ENCODE measurements at places on chromosomes 3 and 15. TPM values are rescaled to one million over a fixed set of nuclear protein-coding genes. Genes with fewer than 3 reads are reported as not detected.

Gene KLHL6
- 2.1 TPM for total RNA-seq

Gene PIERCE2
- total RNA-seq, result 5.8 TPM

Gene ACKR2
- 6.5 TPM for total RNA-seq

Gene ACVR2B
- total RNA-seq, result 6.4 TPM

Gene CPN2
- 0.15 TPM for total RNA-seq

Gene MOBP
- total RNA-seq, result 0.56 TPM

Gene PATL2
- total RNA-seq, result 1.2 TPM

Gene ISLR
- 8.5 TPM for total RNA-seq

Gene DPH6
- 15.3 TPM for total RNA-seq

Gene HOMER2
- total RNA-seq, result 3.1 TPM

Gene LRTM1
- not detected for total RNA-seq

- H3K4me3 ChIP-seq, result no peak overlapping the region
- H3K27me3 ChIP-seq, result no peaks in the 10 kb centered on the region
- H3K27ac ChIP-seq, result no peak overlapping the region
- H3K36me3 ChIP-seq, result no peaks in the 10 kb centered on the region
- no peak for DNase-seq
These were observed 33.6 kb downstream of the MECOM start for GRCh38 chr3:169629895-169630294.

GRCh38 chr15:39108021-39108420 is 472.9 kb upstream of the THBS1 start:
- no peaks in the 10 kb centered on the region for H3K4me1 ChIP-seq
- no peaks in the 10 kb centered on the region for H3K36me3 ChIP-seq
- DNase-seq, result no peak
- H3K4me3 ChIP-seq, result no peak overlapping the region
- no peaks in the 10 kb centered on the region for H3K27me3 ChIP-seq

- H3K27ac ChIP-seq, result no peak overlapping the region
- no peak overlapping the region for H3K4me3 ChIP-seq
- H3K36me3 ChIP-seq, result no peaks in the 10 kb centered on the region
- peak; percentile 32 for DNase-seq
- no peaks in the 10 kb centered on the region for H3K4me1 ChIP-seq
These were observed 7.2 kb upstream of the SEC22A start for GRCh38 chr3:123194552-123194951.

GRCh38 chr15:95887666-95888390 is 442.7 kb upstream of the NR2F2 start:
- no peaks in the 10 kb centered on the region for H3K27me3 ChIP-seq
- no peak for DNase-seq
- H3K4me3 ChIP-seq, result no peak overlapping the region
- no peak overlapping the region for H3K27ac ChIP-seq
- no peaks in the 10 kb centered on the region for H3K36me3 ChIP-seq
- H3K4me1 ChIP-seq, result no peaks in the 10 kb centered on the region

GRCh38 chr3:78745847-78746246 is 1022.0 kb downstream of the ROBO1 start:
- no peak overlapping the region for H3K4me3 ChIP-seq
- H3K27ac ChIP-seq, result no peak overlapping the region
- no peaks in the 10 kb centered on the region for H3K27me3 ChIP-seq
- no peaks in the 10 kb centered on the region for H3K36me3 ChIP-seq

GRCh38 chr3:140023616-140024530 is 88.9 kb downstream of the CLSTN2 start:
- no peaks in the 10 kb centered on the region for H3K27me3 ChIP-seq
- no peak overlapping the region for H3K4me3 ChIP-seq

GRCh38 chr3:169948559-169949448 is 17.8 kb upstream of the SEC62 start:
- H3K27ac ChIP-seq, result no peak overlapping the region
- no peak for DNase-seq
- no peaks in the 10 kb centered on the region for H3K4me1 ChIP-seq
- H3K36me3 ChIP-seq, result no peaks in the 10 kb centered on the region

DNA sequence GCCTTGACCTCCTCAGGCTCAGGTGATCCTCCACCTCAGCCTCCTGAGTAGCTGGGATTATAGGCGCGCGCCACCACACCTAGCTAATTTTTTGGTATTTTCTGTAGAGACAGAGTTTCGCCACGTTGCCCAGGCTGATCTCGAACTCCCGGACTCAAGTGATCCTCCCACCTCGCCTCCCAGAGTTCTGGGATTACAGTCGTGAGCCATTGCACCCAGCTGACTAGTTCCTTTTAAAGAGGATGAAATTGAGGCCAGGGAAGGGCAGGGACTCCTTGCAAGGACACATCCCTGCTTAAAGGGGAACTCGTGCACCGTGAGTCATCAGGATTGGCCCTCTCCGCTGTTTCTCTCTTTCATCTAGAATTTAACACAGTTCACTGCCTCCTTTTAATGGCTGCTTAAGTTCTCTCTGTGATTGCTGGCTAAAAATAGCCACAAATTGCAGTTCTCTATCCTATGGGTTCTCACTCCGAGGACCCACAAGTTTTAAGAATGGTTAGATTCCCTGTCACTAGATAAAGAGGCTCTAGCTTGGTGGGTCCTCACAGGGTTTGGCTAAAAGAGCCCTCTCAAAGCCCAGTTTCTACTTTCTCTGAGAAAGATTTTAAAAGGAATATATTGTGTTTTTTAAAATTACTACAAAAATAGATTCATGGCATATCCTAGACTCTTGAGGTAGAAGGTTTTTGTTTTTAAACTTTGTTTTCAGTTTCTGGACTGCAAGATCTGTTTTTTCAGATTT is 1.4 kb downstream of the CRTAP start:
- H3K4me3 ChIP-seq, result peak overlapping the region; percentile 67
- peak overlapping the region; percentile 94 for H3K27ac ChIP-seq
- DNase-seq, result peak; percentile 69
- H3K36me3 ChIP-seq, result no peaks in the 10 kb centered on the region

GRCh38 chr3:22159004-22159695 is 408.1 kb upstream of the ZNF385D start:
- H3K4me3 ChIP-seq, result no peak overlapping the region
- no peaks in the 10 kb centered on the region for H3K36me3 ChIP-seq
- no peaks in the 10 kb centered on the region for H3K27me3 ChIP-seq
- H3K27ac ChIP-seq, result no peak overlapping the region

GRCh38 chr3:38039899-38040261 is 872 bp downstream of the DLEC1 start:
- DNase-seq, result peak; percentile 73
- H3K36me3 ChIP-seq, result no peaks in the 10 kb centered on the region
- peak overlapping the region; percentile 57 for H3K27ac ChIP-seq
- H3K4me1 ChIP-seq, result peaks cover 8% of the 10 kb centered on the region
- no peaks in the 10 kb centered on the region for H3K27me3 ChIP-seq
- H3K4me3 ChIP-seq, result peak overlapping the region; percentile 36

- no peaks in the 10 kb centered on the region for H3K4me1 ChIP-seq
- H3K27me3 ChIP-seq, result no peaks in the 10 kb centered on the region
- DNase-seq, result no peak
- H3K27ac ChIP-seq, result no peak overlapping the region
- H3K36me3 ChIP-seq, result no peaks in the 10 kb centered on the region
- no peak overlapping the region for H3K4me3 ChIP-seq
These were observed 75.6 kb downstream of the RAD18 start for GRCh38 chr3:8887435-8888300.

DNA sequence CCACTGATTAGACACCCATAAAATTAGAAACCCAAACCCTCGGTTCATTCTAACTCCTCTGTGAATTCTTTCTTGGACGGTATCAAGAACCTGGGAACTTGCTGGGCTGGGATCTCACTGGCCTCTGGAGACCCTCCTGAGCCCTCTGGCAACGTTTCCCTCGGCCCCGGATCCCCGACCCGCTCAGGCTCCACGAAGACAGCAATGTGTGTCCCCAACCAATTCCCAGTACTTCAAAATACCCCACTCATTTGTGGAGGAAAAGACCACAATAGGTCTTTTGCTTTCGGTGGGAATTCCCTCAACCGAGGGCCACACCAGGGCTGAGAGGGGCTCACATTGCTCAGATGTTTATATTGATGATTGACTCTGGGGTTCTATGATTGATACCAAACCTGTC is 117.9 kb upstream of the PRR20G start:
- no peaks in the 10 kb centered on the region for H3K27me3 ChIP-seq
- no peaks in the 10 kb centered on the region for H3K4me1 ChIP-seq
- no peak overlapping the region for H3K4me3 ChIP-seq
- DNase-seq, result no peak
- H3K36me3 ChIP-seq, result no peaks in the 10 kb centered on the region

DNA sequence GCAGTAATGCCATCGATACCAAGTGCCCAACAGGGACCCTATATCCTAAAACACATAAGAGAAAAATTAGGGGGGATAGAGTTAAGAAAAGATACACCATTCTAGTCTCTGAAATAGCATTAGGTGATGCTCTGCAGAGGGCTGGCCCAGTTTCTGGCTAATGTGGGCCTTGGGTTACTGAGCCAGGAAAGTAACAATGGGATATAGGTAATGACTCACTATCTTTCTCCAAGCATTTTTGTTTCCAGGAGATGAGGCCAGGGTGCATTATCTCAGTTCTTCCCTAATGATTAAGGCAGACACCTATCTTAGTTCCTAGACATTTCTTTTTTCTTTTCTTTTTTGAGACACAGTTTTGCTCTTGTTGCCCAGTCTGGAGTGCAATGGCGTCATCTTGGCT is 50.0 kb downstream of the PRKAR2A start:
- DNase-seq, result no peak
- no peak overlapping the region for H3K27ac ChIP-seq
- H3K4me1 ChIP-seq, result no peaks in the 10 kb centered on the region
- H3K36me3 ChIP-seq, result no peaks in the 10 kb centered on the region

DNA sequence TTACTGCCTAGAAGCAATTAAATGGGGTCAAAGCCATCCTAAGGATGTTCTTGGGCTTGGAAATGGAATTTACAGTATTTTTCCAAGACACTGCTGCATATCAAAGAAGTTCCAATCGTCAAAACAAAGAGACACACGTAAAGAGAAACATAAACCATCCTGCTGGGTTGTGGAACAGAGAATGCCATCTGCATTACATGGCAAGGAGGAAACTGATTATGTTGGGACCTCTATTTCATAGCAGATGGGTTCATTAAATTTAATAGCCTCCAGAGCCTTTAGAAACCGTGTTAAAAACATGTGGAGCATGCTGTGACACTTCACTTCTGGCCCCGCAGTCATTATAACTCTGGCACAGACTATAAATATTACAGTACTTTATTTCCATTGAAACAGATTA is 154.6 kb downstream of the LRTM1 start:
- H3K36me3 ChIP-seq, result no peaks in the 10 kb centered on the region
- H3K4me3 ChIP-seq, result no peak overlapping the region
- DNase-seq, result no peak

- no peaks in the 10 kb centered on the region for H3K4me1 ChIP-seq
- no peaks in the 10 kb centered on the region for H3K27me3 ChIP-seq
- H3K27ac ChIP-seq, result no peak overlapping the region
- DNase-seq, result peak; percentile 4
These were observed 1.4 kb downstream of the PGPEP1L start for GRCh38 chr15:99006146-99006545.

DNA sequence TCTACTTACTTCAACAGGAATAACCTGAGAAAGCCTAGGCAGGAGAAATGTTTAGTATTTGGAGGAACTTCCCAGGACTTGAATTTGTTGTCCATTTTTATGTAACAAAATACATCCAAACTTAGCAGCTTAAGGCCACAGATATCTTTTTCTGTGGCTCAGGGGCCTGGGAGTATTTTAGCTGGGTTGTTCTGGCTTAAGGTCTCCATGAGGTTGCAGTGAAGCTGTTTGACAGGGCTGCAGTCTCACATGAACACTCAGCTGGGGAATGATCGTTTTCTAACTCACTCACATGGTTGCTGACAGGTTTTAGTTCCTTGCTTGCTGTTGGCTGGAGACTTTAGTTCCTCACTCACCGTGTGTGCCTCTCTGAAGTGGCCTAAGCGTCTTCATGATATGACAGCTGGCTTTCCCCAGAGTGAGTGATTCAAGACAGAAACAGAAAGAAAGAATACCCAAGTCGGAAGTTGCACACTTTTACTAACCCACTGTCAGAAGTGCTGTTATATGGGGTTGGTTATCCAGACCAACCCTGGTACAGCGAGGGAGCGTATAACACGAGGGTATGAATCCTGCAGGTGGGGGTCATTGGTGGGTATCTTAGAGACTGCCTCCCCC is 229.7 kb upstream of the TBL1XR1 start:
- H3K36me3 ChIP-seq, result no peaks in the 10 kb centered on the region
- no peak overlapping the region for H3K4me3 ChIP-seq
- no peak overlapping the region for H3K27ac ChIP-seq
- H3K4me1 ChIP-seq, result no peaks in the 10 kb centered on the region
- no peak for DNase-seq

GRCh38 chr3:12828751-12829150 is 12.6 kb downstream of the RPL32 start:
- no peak overlapping the region for H3K27ac ChIP-seq
- DNase-seq, result no peak
- H3K4me3 ChIP-seq, result no peak overlapping the region
- H3K4me1 ChIP-seq, result no peaks in the 10 kb centered on the region
- no peaks in the 10 kb centered on the region for H3K27me3 ChIP-seq
- peaks cover 6% of the 10 kb centered on the region for H3K36me3 ChIP-seq

GRCh38 chr3:58776231-58776630 is 109.7 kb upstream of the FAM3D start:
- DNase-seq, result no peak
- H3K36me3 ChIP-seq, result no peaks in the 10 kb centered on the region
- no peaks in the 10 kb centered on the region for H3K4me1 ChIP-seq
- no peak overlapping the region for H3K27ac ChIP-seq
- no peaks in the 10 kb centered on the region for H3K27me3 ChIP-seq
- H3K4me3 ChIP-seq, result no peak overlapping the region

DNA sequence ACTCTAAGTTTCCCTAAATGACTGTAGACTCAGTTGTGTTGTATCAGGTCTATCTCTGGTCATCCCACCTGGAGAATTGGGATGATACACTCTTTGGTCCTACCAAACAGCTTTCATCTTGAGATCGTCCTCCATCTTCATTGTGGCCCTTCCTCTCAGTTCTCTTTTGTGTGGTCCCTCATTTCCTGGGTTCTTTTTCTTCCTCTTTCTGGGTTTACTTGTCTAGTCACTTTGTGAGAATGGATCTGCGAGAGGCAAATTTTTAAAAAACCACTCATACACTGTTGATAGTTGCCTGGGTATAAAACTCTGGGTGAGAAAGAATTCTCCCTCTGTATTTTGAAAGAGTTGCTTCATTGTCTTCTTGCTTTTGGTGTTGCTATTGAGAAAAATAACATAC is 6.0 kb upstream of the AMOTL2 start:
- H3K4me3 ChIP-seq, result no peak overlapping the region
- no peaks in the 10 kb centered on the region for H3K36me3 ChIP-seq
- no peaks in the 10 kb centered on the region for H3K27me3 ChIP-seq
- DNase-seq, result no peak
- no peak overlapping the region for H3K27ac ChIP-seq
